ENCODE measurements at places on chromosomes 4 and X.

DNA sequence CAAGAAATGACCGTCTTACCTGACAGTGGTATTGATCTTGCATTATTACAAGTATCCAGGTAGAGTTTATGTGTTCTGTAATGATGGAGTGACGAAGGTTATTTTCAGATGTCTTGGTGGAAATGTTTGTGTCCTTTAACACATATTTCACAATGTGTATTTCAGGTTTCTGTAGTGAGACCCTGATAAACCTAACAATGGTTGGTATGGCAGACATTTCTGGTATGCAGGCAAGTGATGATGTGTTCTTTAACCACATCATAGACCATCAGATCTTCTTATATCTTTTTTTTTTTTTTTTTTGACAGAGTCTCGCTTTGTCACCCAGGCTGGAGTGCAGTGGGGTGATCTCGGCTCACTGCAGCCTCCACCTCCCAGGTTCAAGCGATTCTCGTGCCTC is 14.6 kb upstream of the ATXN3L start:
- DNase-seq, result peak; percentile 14

DNA sequence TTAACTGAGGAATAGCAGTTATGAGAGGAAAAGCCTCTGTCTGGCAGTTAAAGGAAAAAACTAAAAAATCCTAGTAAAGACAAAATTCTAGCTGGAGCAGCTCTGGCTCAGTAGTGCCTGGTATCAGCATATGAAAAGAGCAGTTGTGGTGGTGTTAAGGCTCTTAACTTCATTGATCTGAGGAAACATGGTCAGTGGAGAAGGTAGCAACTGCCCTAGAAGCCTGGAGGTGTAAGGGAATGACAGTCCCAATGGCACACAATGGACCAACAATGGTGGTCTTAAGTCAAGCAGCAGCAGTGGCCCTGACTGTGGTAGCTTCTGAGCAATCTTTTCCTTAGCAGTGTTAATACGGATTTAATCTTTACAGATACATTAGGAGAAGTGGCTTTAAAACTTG is 189.6 kb upstream of the POF1B start:
- DNase-seq, result no peak

GRCh38 chr4:106261980-106262379 is 54.0 kb downstream of the TBCK start:
- no peak for DNase-seq

DNA sequence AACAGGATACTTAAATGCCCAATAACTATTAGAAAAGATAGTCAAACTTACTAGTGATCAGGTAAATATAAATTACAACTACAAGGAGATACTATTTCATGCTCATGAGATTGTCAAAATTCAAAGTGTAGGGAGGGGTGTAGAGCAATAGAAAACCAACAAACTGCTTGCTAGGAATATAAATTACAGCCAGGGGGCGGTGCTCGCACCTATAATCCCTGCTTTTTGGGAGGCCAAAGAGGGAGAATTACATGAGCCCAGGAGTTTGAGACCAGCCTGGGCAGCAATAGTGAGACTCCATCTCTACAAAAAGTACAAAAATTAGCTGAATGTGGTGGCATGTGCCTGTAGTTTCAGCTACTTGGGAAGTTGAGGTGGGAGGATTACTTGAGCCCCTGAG is 556.5 kb upstream of the NR3C2 start:
- peak; percentile 26 for DNase-seq

DNA sequence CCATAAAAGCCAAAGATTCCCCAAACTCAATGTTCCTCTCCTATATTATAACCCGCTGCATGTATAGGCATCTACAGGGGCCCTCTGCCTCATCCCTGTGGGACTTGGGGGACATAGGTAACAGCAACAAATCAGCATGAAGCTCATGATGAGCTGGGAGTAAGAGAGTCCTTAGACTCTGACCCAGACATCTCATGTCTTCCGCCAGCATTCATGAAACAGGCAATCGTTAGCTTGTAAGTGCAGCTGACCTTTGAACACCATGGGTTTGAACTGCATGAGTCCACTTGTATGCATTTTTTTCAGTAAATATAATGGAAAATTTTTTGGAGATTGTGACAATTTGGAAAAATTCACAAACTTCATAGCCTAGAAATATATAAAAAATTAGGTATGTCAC is 10.4 kb upstream of the SCOC start:
- DNase-seq, result no peak

DNA sequence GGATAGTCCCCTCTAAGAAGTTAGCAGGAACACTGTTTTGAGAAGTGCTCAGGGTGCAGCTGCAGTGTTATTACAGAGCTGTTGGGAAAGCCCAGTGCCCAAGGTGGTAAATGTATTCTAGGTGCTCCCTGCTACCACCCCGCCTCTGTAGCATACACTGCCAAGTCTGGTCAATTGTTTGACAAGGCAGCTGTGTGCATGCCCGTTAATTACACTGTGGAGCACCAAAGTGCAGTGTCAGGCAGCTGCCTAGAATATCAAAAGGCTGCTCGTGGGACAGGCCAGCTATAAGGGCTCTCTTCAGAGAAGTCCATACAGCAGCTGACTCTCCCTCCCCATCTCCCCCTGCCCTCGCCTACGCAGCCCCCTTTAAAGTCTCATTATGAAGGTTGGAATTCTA is 99.9 kb upstream of the KLHL13 start:
- no peak for DNase-seq

Data from choroid plexus epithelial cell (primary cell).